ENCODE measurements at places on chromosomes 16 and 17. TPM values are rescaled to one million over a fixed set of nuclear protein-coding genes. Genes with fewer than 3 reads are reported as not detected.

SOST gene
- not detected for total RNA-seq

SEPHS2 gene
- total RNA-seq = 86.7 TPM

TNFRSF13B gene
- total RNA-seq = not detected

RAB37 gene
- total RNA-seq = not detected

- no peak for DNase-seq
Observed at GRCh38 chr17:45952814-45953320, 46.2 kb upstream of the STH start.

GRCh38 chr17:31869797-31870568 is 10.9 kb upstream of the COPRS start:
- no peak for DNase-seq

DNA sequence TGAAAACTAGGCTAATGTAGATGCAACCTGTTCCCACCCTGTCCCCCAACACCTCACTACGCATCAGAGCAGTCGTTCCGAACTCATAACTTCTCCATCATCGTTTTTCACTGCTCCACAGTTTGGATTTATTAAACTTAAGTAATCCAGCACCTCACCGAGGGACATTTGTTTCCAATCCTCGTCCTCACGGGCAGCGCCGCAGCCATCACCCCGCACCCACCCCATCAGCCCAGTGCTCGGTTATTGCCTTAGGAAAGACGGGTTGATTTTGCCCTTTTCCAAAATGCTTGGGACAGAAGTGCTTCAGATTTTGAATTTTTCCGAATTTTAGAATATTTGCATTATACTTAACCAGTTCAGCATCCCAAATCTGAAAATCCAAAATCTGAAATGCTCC is 71.0 kb upstream of the DOC2B start:
- no peak for DNase-seq

DNA sequence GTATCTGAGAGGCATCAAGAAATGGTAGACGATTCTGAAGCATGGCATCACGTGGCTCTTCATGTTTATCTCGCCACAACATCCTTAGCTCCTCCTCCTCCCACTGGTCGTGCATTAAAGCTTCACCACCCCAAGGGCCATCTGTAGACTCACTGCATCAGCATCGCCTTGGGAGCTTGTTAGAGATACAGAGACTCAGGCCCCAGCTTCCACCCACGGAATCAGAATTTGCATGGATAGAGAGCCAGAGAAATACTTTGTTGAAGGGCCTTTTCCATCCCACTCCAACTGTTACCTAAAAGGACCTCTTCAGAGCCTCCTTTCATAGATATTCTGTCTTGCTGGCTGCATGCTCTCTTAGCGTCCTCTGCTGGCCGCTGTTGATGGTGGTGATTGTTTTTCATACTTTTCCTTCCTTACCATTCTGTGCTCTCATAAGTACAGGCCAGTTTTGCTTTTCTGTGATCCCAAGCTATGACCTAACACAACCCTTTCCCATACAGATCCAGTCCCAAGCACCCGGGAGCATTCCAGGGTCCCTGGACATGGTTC is 1049.4 kb upstream of the EEF2KMT start:
- no peak for DNase-seq

DNA sequence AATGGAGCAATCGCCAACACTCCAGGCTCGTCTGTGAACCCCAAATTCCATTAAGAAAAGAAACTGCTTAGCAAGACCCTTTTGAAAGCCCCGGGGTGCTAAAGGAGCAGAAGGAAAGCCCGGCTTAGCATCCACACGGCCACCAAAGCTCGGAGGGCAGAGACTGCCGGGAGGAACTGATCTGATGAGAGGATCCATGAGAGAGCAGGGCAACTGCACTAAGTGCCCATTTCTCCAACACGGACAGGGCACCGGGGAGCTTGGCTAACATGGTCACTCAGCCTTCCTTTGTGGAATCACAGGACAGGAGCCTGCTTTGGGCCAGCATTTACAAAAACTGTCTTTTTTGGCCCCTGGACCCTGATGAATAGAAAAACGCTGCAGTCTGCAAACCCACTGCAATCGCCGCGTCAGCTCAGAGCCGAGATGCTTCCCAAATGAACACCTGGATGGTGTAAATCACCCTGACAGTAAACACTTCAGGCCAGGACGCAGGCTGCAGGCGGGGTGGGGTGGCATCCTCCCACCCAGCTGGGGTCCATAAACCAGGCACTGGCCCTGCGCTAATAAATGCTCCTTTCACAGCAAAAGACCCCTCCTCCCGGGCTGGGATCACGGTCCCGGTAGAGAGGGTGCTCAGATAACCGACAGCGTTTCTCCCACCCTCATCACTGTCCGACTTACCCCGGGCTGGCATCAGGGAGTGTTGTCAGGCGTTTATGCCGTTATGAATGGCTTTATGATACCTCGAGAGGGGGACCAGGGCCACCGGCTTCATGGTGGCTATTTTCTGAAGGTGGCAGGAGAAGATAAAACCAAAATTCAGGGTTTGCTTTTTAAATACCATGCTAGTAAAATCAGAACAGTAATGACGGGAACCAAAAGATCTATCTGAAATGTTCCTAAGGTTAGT is 299.5 kb downstream of the IRF8 start:
- no peak for DNase-seq

- DNase-seq = no peak
Observed at GRCh38 chr17:3986939-3987335, 22.7 kb upstream of the ATP2A3 start.

DNA sequence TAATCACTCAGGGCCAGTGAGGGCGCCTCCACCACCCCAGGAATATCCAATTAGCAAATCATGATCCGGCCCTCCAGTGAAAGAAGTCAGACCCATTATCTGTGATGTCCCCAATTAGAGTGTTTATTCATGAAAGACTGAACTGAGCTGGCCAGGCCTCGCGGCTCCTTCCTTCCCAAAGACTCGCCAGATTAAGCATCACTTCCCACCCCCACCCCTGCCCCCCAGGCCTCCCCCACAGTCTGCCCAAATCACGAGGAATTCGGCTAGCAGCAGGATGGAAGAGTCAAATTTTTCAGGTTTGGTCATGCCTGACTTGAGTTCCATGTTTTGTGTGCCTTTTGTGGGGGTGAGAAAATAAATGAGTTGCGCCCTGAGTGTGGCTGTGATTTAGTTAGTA is 298.4 kb upstream of the SALL1 start:
- no peak for DNase-seq

DNA sequence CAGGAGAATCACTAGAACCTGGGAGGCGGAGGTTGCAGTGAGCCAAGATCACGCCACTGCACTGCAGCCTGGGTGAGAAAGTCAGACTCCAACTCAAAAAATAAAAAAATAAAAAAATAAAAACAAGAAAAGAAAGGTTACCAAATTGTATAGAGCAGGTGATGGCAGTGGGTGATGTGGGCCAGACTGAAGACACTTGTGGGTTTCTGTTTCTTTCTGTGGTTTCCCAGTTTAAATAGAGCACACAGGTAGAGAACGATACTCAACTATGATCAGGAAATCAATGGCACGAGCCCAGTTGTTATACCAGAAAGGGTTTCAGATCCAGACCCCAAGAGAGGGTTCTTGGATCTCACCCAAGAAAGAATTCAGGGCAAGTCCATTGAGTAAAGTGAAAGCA is 32.6 kb downstream of the NUBP1 start:
- DNase-seq = no peak

Data from transverse colon (tissue), 4 donors.